Pulmonary artery endothelial cell (primary cell): ENCODE measurements at places on chromosomes 1 and 21. TPM values are rescaled to one million over a fixed set of nuclear protein-coding genes. Genes with fewer than 3 reads are reported as not detected.

The SLC1A7 gene
- not detected in 2 replicates for total RNA-seq

The TMIGD3 gene
- total RNA-seq, result 0.21 TPM in 1 of 2 replicates, not detected in the other

The SH2D2A gene
- total RNA-seq, result 0.20 and 0.28 TPM in 2 replicates

The LEFTY2 gene
- 0.26 TPM in 1 of 2 replicates, not detected in the other for total RNA-seq

The FCRL4 gene
- total RNA-seq, result not detected in 2 replicates

The HNRNPR gene
- 130 and 171 TPM in 2 replicates for total RNA-seq

The IGSF5 gene
- total RNA-seq, result not detected in 2 replicates

The LCE3D gene
- not detected in 2 replicates for total RNA-seq

The GORAB gene
- 5.6 and 12.3 TPM in 2 replicates for total RNA-seq

The CD1C gene
- total RNA-seq, result not detected in 2 replicates

The VSIG8 gene
- not detected in 2 replicates for total RNA-seq

The ADORA3 gene
- total RNA-seq, result not detected in 2 replicates

The WDR64 gene
- not detected in 2 replicates for total RNA-seq

The TMPRSS3 gene
- total RNA-seq, result not detected in 2 replicates

The GREM2 gene
- total RNA-seq, result not detected in 2 replicates

The LCE2C gene
- total RNA-seq, result not detected in 2 replicates

The MAP1LC3C gene
- 0.07 and 0.11 TPM in 2 replicates for total RNA-seq

The CLDN17 gene
- total RNA-seq, result not detected in 2 replicates

The LRRC7 gene
- 0.07 TPM in 1 of 2 replicates, not detected in the other for total RNA-seq

The RASSF5 gene
- total RNA-seq, result 0.25 and 0.26 TPM in 2 replicates

The CALML6 gene
- 0.14 TPM in 1 of 2 replicates, not detected in the other for total RNA-seq

The C2CD2 gene
- total RNA-seq, result 35.1 and 51.1 TPM in 2 replicates

The MIXL1 gene
- 0.11 TPM in 1 of 2 replicates, not detected in the other for total RNA-seq

The KIF26B gene
- 0.04 and 0.13 TPM in 2 replicates for total RNA-seq

The MEX3A gene
- total RNA-seq, result 5.0 and 6.5 TPM in 2 replicates

The UTS2 gene
- total RNA-seq, result not detected in 2 replicates

The CFHR1 gene
- total RNA-seq, result 0.07 TPM in 1 of 2 replicates, not detected in the other

The PTPRF gene
- total RNA-seq, result 152 and 171 TPM in 2 replicates

The WNT4 gene
- total RNA-seq, result 0.04 and 0.13 TPM in 2 replicates

The LPAR3 gene
- 0.67 TPM in 1 of 2 replicates, not detected in the other for total RNA-seq

The ZSWIM5 gene
- 0.46 and 0.95 TPM in 2 replicates for total RNA-seq

The MYOG gene
- total RNA-seq, result not detected in 2 replicates

The LAMTOR2 gene
- total RNA-seq, result 72.6 and 92.1 TPM in 2 replicates

The OR2L5 gene
- total RNA-seq, result not detected in 2 replicates

The C4BPA gene
- total RNA-seq, result not detected in 2 replicates

The CEP170 gene
- 201 and 225 TPM in 2 replicates for total RNA-seq

The RGS8 gene
- not detected in 2 replicates for total RNA-seq

The DSCAM gene
- not detected in 2 replicates for total RNA-seq

The PRRX1 gene
- total RNA-seq, result 1.3 and 2.2 TPM in 2 replicates

The S100A8 gene
- not detected in 2 replicates for total RNA-seq

The RUNX3 gene
- total RNA-seq, result under 0.01 TPM in 1 of 2 replicates, not detected in the other

The FCRLA gene
- total RNA-seq, result not detected in 2 replicates

The AADACL3 gene
- total RNA-seq, result not detected in 2 replicates

The OR14K1 gene
- total RNA-seq, result not detected in 2 replicates

The RPTN gene
- not detected in 2 replicates for total RNA-seq

The NBPF3 gene
- 0.85 and 3.0 TPM in 2 replicates for total RNA-seq

The TNNI3K gene
- 0.20 TPM in 1 of 2 replicates, not detected in the other for total RNA-seq

The BCAN gene
- total RNA-seq, result not detected in 2 replicates

The LCE2A gene
- not detected in 2 replicates for total RNA-seq

The DCST1 gene
- not detected in 2 replicates for total RNA-seq
